ENCODE measurements at places on chromosomes 3 and 15.
A peak's percentile ranks its signal among the peaks of the same experiment; 100 is the strongest.

GRCh38 chr3:9255976-9256375 is 6.5 kb upstream of the SRGAP3 start:
- DNase-seq = no peak

DNA sequence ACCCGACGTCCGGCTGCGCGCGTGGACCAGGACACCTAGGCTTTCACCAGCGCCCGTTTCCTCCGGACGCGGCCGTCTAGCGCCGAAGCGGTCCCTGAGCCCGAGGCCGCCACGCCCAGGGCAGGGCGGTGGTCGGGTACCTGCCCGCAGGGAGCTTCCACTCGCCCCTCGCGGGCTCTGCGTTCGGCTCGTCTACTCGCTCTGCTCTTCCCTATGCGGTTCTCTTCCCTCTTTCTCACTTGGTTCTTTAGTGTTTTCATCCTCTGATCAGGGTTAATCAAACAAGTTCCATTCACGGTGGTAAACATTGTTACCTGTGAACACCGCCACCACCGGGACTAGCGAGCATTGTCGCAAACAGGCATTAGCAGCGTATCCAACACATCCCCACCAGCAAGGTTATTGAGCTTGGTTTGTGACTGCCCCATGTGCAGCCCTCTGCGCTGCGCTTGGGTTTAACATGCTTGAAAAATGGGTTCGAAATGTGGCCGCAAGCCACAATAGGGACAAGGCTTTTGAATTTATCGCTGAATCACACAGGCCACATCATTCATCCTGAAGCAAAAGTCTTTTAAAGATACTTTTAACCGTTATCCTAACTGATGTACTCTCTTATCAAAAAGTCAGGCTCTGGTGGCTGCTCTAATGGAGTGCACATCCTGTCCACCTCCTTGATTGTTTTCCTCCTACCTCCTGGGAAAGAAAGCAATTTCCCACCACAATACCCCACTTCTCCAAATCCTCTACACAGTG is 843 bp upstream of the CD47 start:
- peak; percentile 69 for DNase-seq

GRCh38 chr15:48702569-48703236 is 57.2 kb upstream of the FBN1 start:
- no peak for DNase-seq

- peak; percentile 13 for DNase-seq
Measured at GRCh38 chr3:132325634-132326033, 8.4 kb downstream of the ACP3 start.

GRCh38 chr15:59022188-59022587 is 34.7 kb downstream of the RNF111 start:
- no peak for DNase-seq

DNA sequence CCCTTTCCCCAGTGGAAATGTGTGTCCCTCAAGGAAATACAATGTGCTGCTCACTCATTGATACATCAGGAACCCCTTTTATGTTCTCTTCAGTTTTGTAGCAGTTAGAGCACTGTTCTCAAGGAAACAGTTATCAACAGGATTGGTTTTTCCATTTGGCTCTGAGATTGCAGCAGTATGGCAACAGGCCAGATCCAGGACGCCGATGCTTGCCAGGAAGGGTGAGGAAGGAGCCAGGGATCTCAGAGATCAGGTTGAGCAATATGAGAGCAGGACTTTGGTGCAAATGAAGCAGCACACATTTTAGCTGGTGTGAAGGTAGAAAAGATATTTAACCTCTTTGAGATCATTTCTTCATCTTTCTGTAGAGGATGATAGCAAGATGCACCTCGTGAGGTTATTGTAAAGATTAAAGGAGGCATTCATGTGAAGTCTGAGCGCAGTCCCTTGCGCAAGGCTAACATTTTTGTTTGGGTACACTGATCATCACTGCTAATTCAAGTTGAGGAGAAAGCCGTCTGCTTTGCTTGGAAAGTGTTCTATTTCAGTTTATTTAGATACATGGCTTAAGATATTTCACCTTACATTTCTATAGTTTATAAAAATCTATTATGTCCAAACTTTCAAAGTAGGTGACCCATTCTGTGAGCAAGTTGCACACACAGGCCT is 68.5 kb downstream of the KCNH8 start:
- DNase-seq = no peak

DNA sequence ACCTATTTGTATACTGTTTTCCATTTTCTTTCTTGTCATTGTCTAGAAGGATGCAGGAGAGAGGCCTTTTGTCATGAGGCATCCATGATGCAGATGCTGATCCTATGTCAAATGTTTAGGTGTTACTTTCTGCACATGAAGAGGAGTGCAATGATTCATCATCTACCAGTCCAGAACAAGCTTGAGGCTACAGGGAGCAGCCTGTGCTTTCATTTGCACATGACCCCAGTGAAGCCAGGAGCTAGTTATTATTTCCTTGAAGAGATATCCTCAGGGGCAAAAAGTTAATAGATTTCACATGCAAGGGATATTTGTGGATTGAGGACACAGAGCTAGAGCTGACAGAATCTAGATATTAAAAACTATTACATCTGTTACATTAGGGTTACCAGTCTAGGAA is 204.4 kb upstream of the TGFBR2 start:
- DNase-seq = no peak

DNA sequence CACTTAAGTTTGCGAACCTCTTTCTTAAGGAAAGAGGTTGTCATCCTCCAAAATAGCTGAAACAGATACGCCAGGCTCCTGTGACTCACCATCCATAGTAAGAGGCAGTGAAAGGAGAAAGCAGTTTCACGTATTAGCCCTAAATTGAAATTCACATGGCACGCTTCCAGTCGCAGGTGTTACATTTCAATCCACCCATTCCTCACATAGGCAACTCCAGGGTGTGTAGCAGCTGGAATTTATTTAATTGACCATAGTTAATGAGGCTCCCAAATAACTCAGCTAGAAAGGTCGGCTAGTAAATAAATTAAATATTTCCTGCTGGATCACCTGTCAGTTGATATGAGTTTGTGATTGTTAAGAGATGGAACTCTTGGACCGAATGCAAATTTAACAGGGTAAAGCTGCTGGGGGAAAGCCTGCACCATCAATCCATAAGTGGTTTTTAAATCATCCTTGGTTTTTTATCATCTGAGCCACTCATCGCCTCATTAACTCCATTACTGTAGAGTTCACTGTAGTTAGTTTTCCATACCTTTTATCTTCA is 19.6 kb downstream of the NSUN3 start:
- DNase-seq = no peak

GRCh38 chr15:48555241-48555881 is 90.1 kb downstream of the FBN1 start:
- peak; percentile 85 for DNase-seq

DNA sequence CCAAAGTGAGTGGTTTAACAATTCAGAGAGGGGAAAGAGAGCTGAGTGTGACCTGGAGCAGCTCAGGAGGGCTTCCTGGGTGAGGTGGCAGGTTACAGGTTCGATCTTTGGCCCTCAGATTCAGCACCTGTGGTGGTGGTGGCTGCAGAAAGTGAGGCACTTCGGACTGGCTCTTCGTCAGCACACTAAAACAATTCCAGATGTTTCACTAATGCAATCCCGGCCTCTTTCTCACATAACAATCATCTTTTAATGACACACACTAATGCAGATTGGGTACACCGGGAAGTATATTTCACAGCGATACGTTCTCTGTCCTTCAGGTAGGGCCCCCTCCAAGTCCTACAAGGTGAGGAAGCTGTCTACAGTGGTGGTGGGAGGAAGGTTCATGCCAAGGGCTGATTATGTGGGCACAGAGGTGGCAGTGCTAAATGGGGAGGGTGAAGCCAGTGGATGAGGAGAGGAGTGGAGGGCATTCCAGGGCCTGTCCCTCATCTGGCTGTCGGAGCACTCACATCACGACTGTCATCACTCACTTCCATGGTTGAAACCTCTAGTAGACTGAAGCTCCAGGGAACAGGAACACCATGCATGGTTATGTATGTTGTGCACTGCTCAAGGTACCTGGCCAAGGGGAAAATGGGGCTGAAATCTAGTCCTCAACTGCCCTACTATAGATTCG is 171.1 kb downstream of the RAB11A start:
- no peak for DNase-seq

GRCh38 chr3:186996356-186996755 is 66.0 kb downstream of the ST6GAL1 start:
- no peak for DNase-seq

GRCh38 chr3:48268381-48268935 is 27.6 kb downstream of the ZNF589 start:
- DNase-seq = no peak
